ENCODE measurements at places on chromosomes 7 and 10.

DNA sequence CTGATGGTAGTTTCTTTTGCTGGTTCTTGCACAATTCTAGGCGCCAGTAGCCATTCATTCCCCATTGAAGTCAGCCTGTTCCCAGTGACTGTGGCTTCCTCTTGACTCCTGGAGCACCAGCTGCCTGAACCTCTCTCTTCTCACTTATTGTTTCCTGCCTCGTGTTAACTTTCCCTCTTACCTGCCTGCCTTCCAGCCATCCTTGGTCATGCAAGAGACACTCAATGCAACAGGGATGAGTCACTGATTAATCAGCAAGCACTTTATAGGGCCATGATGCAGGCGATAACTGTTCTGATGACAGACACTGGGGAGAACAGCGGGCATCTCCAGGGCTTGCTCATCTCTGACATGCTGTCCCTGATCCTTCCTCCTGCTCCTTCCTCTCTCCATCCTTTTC is 122.0 kb downstream of the PLCE1 start:
- H3K4me3 ChIP-seq = no peak overlapping the region
- DNase-seq = no peak
- H3K27me3 ChIP-seq = peaks cover 2% of the 10 kb centered on the region
- H3K4me1 ChIP-seq = peaks cover 6% of the 10 kb centered on the region
- H3K36me3 ChIP-seq = no peaks in the 10 kb centered on the region

DNA sequence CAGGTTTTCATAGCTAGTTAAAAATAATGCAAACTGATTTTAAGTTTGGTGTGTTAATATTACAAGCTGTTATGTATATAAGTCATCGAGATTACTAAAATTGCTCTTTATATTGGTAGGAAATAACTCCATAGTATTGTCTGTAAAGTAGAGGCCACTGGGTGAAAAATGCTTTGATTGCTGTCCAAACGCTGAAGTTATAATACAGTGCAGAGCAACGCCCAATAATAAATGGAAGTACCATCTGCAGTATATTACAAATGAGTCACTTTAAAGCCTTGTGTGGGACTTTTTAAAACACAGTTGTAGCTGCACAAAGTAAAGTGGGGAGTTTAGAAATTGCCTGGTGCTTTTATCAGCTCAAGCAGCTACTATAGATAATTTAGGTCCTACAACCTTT is 196.1 kb downstream of the NXPH1 start:
- H3K27ac ChIP-seq = no peak overlapping the region
- H3K36me3 ChIP-seq = no peaks in the 10 kb centered on the region
- H3K27me3 ChIP-seq = peaks cover 1% of the 10 kb centered on the region
- H3K4me3 ChIP-seq = no peak overlapping the region
- H3K4me1 ChIP-seq = no peaks in the 10 kb centered on the region

DNA sequence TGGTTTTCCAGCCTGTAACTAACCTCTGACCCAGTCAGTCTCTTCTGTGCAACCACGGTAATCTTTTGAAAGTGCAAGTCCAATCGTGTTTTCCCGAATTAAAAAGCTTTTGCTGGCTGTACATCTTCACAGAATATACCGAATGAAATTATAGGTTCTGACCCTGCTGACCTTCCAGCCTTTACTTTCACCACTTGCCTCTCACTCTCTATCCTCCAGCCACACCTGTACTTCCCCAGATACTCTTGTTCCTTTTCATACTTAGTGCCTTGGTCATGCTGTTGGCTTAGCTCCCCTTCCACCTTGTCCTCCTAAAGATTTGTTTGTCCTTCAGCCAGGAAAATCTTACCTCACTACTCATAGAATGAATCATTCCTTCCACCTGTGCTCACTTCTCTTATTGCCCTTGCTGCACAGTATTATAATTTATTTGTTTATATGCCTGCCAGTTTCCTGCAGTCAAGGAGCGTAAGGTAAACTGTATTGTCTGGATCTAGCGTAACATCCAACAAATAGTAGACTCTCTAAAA is 2.3 kb upstream of the PNPLA8 start:
- DNase-seq = no peak
- H3K36me3 ChIP-seq = no peaks in the 10 kb centered on the region
- H3K27ac ChIP-seq = peak overlapping the region; percentile 59
- no peak overlapping the region for H3K4me3 ChIP-seq
- no peaks in the 10 kb centered on the region for H3K27me3 ChIP-seq

GRCh38 chr7:30906515-30907240 is 5.0 kb upstream of the AQP1 start:
- H3K27ac ChIP-seq = no peak overlapping the region
- no peak overlapping the region for H3K4me3 ChIP-seq
- no peak for DNase-seq
- H3K4me1 ChIP-seq = peaks cover 23% of the 10 kb centered on the region

GRCh38 chr10:48678041-48678440 is 6.6 kb upstream of the WDFY4 start:
- H3K36me3 ChIP-seq = peaks cover 3% of the 10 kb centered on the region
- H3K27me3 ChIP-seq = peaks cover 11% of the 10 kb centered on the region
- no peak overlapping the region for H3K4me3 ChIP-seq

- peaks cover 12% of the 10 kb centered on the region for H3K4me1 ChIP-seq
- no peak within 1 kb of the TSS for H3K27ac ChIP-seq
- H3K27me3 ChIP-seq = peaks cover 89% of the 10 kb centered on the region
- peak within 1 kb of the TSS; percentile 68 for H3K4me3 ChIP-seq
- peak; percentile 53 for DNase-seq
These were observed at the start of gene C1QL3 for GRCh38 chr10:16521311-16522016. Gene C1QL3, minus strand, starts transcription at chr10:16521879. Its CDS starts 814 bp downstream, at chr10:16521065.
